ENCODE measurements at places on chromosomes 3 and 15.

GRCh38 chr3:129560911-129561594 is 18.1 kb downstream of the H1-8 start:
- DNase-seq: peak; percentile 19

DNA sequence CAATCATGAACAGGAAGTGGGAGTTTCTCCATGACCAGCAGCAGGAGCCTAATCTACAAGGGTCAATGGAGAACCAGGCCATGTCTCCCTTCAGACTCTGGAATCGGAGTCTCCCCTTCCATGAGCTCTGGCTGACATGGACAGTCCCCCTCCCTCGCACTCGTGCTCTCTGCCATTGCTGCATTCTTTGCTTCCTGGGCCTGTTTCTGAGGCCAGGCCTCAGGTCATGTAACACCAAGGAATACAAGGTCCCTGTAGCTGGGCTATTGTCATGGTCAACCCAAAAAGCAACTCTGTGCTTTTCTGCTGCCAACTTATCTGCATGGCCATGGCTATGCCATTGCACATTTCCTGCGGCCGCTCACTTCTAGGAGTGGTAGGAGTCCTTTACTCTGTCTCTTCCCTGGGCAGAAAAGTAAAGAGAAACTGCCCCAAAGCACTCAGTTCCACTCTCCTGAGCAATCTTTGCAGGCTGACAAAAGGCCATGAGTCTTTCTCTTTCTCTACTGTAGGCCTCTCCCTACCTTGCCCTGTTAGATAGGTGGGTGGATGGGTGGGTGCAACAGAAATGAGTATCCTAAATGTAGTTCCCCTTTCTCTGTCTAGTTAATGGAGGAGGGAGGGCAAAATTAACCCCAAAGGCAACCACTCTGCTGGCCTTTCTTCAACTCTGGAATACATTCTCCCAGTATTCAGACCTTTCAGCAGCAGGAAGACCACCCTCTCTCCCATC is 40.8 kb upstream of the PROK2 start:
- DNase-seq: no peak

DNA sequence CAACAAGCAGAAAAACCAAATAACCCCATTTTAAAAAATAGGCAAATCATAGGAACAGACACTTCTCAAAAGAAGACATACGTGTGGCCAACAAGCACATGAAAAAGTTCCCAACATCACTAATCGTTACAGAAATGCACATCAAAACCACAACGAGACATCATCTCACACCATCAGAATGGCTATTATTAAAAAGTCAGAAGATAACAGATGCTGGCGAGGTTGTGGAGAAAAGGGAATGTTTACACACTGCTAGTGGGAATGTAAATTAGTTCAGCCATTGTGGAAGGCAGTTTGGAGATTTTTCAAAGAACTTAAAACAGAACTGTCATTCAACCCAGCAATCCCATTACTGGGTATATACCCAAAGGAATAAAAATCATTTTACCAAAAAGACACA is 60.7 kb downstream of the ABI3BP start:
- DNase-seq: no peak

- no peak for DNase-seq
These were observed 10.8 kb upstream of the CA12 start for GRCh38 chr15:63392361-63393009.
